Activated naive CD4-positive, alpha-beta T cell treated with anti-CD3 and anti-CD28 coated beads for 36 hours (primary cell): ENCODE measurements at places on chromosomes 2 and 18. TPM values are rescaled to one million over a fixed set of nuclear protein-coding genes. Genes with fewer than 3 reads are reported as not detected.

GRCh38 chr2:36356990-36357846, 1.6 kb downstream of the CRIM1 start:
- H3K4me3 ChIP-seq: peak overlapping the region; percentile 75
- H3K4me1 ChIP-seq: peaks cover 25% of the 10 kb centered on the region
- H3K27ac ChIP-seq: peak overlapping the region; percentile 73
- H3K27me3 ChIP-seq: peaks cover 41% of the 10 kb centered on the region
- peak; percentile 48 for DNase-seq
- no peaks in the 10 kb centered on the region for H3K36me3 ChIP-seq

DNA sequence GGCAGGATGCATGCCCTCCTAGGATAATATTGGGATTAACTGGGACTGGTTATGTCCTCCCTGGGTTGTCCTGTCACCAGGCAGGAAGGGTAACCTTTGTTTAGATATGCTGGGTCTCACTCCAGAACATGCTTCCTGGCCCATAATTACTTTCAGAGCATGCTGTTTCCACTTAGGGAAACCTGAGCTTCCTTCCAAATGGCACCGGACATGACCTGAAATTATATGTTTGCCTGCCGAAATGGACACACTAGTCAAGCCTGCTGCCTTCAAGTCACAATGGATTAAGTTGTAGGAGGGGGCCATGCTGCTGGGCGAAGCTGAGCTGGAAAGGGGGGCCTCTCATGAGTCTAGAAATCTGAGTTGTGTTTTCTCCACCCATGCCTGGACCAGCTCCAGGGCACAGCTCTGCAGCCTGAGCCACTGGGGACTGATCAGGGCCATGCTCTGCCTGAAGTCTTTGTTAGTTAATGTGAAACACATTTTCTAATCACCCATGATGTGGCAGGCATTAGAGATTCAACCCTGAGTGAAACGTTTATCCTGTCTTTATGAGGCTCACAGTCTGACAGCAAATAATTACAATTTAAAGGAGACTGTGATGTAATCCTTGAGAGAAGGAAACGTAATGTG, 273.3 kb downstream of the TNS1 start:
- DNase-seq: no peak
- no peak overlapping the region for H3K27ac ChIP-seq
- H3K4me3 ChIP-seq: no peak overlapping the region
- no peaks in the 10 kb centered on the region for H3K36me3 ChIP-seq

DNA sequence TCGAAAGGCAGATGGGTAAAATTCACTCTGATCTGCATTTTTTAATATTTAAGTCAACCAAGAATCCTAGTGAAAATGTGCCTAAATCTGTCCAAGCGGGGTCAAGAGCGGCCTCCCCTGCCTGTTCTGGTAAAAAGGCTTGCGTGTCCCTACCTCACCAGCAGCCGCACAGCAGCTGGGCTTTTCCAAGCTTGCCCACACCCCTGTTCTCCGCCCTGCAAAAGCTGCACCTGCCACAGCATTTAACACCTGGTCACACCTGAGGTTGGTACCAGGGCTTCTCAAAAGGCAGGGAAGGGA, 25.8 kb upstream of the TMEM182 start:
- peak overlapping the region; percentile 83 for H3K27ac ChIP-seq
- H3K27me3 ChIP-seq: no peaks in the 10 kb centered on the region
- peaks cover 38% of the 10 kb centered on the region for H3K4me1 ChIP-seq
- H3K36me3 ChIP-seq: peaks cover 2% of the 10 kb centered on the region
- DNase-seq: no peak
- H3K4me3 ChIP-seq: peak overlapping the region; percentile 94

GRCh38 chr2:226615891-226616290, 183.7 kb downstream of the IRS1 start:
- peaks cover 2% of the 10 kb centered on the region for H3K27me3 ChIP-seq
- H3K36me3 ChIP-seq: no peaks in the 10 kb centered on the region
- no peak for DNase-seq
- no peak overlapping the region for H3K4me3 ChIP-seq

- H3K36me3 ChIP-seq: no peaks in the 10 kb centered on the region
- no peak overlapping the region for H3K27ac ChIP-seq
- H3K27me3 ChIP-seq: no peaks in the 10 kb centered on the region
Measured at GRCh38 chr18:28801876-28802275, 624.9 kb upstream of the CDH2 start.

GRCh38 chr2:36696533-36696932, at the start of gene VIT:
Gene VIT, plus strand, starts transcription at chr2:36696707. Its CDS starts 19,664 bp downstream, at chr2:36716371.
- peaks cover 5% of the 10 kb centered on the region for H3K27me3 ChIP-seq
- no peaks in the 10 kb centered on the region for H3K36me3 ChIP-seq
- H3K27ac ChIP-seq: no peak within 1 kb of the TSS
- no peak within 1 kb of the TSS for H3K4me3 ChIP-seq
- no peak for DNase-seq
- no peaks in the 10 kb centered on the region for H3K4me1 ChIP-seq

- H3K4me3 ChIP-seq: no peak overlapping the region
- DNase-seq: no peak
- H3K27ac ChIP-seq: no peak overlapping the region
- H3K36me3 ChIP-seq: no peaks in the 10 kb centered on the region
Measured at GRCh38 chr2:18373081-18373480, 187.4 kb downstream of the RDH14 start.

GRCh38 chr2:172473167-172473566, 45.8 kb downstream of the ITGA6 start:
- DNase-seq: no peak
- peaks cover 5% of the 10 kb centered on the region for H3K36me3 ChIP-seq
- peaks cover 53% of the 10 kb centered on the region for H3K4me1 ChIP-seq
- no peak overlapping the region for H3K27ac ChIP-seq
- no peaks in the 10 kb centered on the region for H3K27me3 ChIP-seq
- peak overlapping the region; percentile 30 for H3K4me3 ChIP-seq

- H3K27ac ChIP-seq: no peak overlapping the region
- H3K4me1 ChIP-seq: no peaks in the 10 kb centered on the region
- no peak overlapping the region for H3K4me3 ChIP-seq
- no peaks in the 10 kb centered on the region for H3K36me3 ChIP-seq
Measured at GRCh38 chr2:45637440-45637839, 14.0 kb upstream of the PRKCE start.

GRCh38 chr18:22314001-22314400, 103.7 kb downstream of the CTAGE1 start:
- no peaks in the 10 kb centered on the region for H3K27me3 ChIP-seq
- no peaks in the 10 kb centered on the region for H3K36me3 ChIP-seq
- H3K4me3 ChIP-seq: no peak overlapping the region
- no peak overlapping the region for H3K27ac ChIP-seq
- H3K4me1 ChIP-seq: no peaks in the 10 kb centered on the region

DNA sequence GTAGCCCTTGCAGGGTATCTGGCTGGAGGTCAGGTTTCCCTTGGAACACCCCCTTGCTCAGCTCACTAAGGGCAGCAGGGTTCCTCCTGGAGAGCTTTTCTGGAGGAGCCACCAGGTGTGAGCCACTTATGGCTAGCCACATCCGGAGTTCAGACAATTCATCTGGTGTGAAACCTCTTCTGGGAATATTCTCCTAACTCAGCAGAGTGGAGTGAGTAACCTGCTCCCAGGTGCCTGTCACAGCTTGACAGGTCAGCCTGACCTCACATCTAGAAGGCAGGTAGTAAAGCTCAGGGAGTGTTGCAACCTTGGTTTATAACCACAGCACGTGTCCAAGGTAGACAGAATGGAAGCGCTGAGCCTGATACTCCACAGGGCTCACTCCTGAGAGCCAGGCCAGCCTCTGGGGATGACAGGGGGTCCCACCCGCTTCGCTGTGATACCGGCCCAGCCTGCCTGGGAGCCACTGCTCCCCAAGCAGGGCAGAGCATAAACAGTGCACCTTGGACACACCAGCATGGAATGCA, 62.6 kb upstream of the TGFA start:
- H3K36me3 ChIP-seq: no peaks in the 10 kb centered on the region
- H3K27ac ChIP-seq: no peak overlapping the region
- no peaks in the 10 kb centered on the region for H3K4me1 ChIP-seq
- H3K27me3 ChIP-seq: no peaks in the 10 kb centered on the region

DNA sequence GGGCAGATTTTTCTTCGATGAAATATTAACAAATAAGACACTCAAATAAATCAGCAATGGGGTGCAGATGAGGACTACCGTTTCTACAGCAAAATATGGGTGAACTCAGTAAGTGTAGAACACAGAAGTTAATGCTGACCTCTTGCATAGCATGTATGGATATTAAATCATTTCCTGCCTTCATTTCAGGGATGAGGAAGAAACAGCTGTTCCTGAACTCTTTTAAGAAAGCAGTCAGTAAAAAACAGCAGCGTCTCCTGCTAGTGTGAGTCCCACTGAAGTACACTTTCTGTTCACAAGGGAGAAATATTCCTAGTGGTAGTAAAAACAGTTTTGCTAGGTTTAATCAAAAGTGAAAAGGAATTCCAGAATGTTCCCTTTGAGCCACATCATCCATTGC, 379.0 kb downstream of the ZEB2 start:
- no peaks in the 10 kb centered on the region for H3K27me3 ChIP-seq
- H3K36me3 ChIP-seq: peaks cover 19% of the 10 kb centered on the region
- H3K4me1 ChIP-seq: no peaks in the 10 kb centered on the region
- no peak overlapping the region for H3K27ac ChIP-seq

GRCh38 chr2:128503399-128504245, 185.0 kb upstream of the HS6ST1 start:
- H3K36me3 ChIP-seq: no peaks in the 10 kb centered on the region
- DNase-seq: no peak
- no peaks in the 10 kb centered on the region for H3K4me1 ChIP-seq

- H3K27me3 ChIP-seq: peaks cover 7% of the 10 kb centered on the region
- no peak overlapping the region for H3K4me3 ChIP-seq
- H3K27ac ChIP-seq: no peak overlapping the region
- no peaks in the 10 kb centered on the region for H3K4me1 ChIP-seq
Measured at GRCh38 chr2:226002438-226002837, 602.9 kb downstream of the NYAP2 start.

DNA sequence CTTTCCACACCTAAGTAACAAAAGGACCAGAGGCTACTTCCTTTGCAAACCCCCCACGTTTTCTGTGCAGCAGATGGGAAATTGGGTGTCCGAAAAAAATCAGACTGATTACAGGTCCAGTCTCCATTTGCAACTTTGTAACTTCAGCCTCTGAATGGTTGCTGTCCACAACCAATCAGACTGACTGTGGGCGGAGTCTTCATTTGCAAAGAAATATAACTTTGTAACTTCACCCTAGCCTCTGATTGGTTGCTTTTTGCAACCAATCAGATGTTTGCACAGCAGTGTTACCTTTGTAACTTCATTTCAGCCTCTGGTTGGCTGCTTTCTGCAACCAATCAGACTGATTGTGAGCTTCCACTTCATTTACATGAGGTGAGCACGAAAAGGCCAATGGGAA, 27.8 kb upstream of the CACNB4 start:
- H3K4me3 ChIP-seq: no peak overlapping the region
- H3K27ac ChIP-seq: no peak overlapping the region
- H3K4me1 ChIP-seq: no peaks in the 10 kb centered on the region
- no peaks in the 10 kb centered on the region for H3K27me3 ChIP-seq
- peaks cover 7% of the 10 kb centered on the region for H3K36me3 ChIP-seq

- H3K27ac ChIP-seq: no peak overlapping the region
- no peaks in the 10 kb centered on the region for H3K4me1 ChIP-seq
- DNase-seq: no peak
- no peaks in the 10 kb centered on the region for H3K27me3 ChIP-seq
- no peak overlapping the region for H3K4me3 ChIP-seq
Measured at GRCh38 chr2:45804987-45805755, 153.7 kb downstream of the PRKCE start.

DNA sequence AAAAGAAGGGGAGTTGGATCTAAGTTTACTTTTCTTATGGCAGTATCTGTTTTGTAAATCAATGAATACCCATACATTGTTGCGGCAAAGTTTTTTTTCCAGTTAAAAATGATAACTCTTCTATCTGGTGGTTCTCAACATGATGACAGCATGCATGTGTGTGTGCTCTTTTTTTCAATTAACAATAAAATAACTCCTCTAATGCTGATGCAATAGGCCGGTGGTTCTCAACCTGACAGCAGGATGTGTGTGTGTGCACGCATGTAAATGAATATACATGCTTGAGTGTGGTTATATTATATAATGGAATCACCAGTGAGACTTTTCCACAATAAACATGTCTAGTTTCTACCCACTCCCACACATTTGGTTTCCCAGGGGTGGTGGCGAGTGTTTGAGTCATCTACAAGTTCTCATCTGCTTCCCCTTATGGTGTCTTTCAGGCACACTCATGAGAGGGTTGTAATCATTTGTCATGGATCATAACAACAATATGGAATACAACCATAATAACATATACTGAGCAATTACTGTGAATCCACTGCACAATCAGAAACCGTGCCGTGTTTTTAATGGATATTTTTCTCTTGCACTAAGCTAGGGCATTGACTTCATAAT, 31.2 kb downstream of the PARD3B start:
- H3K4me3 ChIP-seq: no peak overlapping the region
- H3K27me3 ChIP-seq: peaks cover 3% of the 10 kb centered on the region
- H3K4me1 ChIP-seq: no peaks in the 10 kb centered on the region
- no peaks in the 10 kb centered on the region for H3K36me3 ChIP-seq
- no peak for DNase-seq

DNA sequence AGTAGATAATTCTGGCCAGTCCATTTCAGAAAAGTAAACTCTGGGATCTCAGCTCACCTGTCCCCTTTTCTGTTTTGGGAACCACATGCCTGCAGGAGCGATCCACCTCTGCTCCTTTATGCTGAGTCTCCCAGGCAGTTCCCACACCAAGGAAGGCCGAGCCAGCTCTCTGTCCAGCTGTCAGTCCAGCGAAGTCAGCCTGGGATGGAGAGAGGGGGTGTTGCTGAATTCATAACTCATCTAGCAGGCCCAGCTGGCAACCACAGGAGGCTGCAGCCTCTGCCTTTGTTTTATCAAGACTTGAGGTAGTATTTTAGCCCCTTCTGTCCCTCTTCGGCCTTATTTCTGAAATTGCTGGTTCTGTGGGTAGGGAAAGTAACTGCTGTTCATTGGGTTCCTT, 209.9 kb downstream of the ARL4C start:
- peaks cover 53% of the 10 kb centered on the region for H3K4me1 ChIP-seq
- no peak overlapping the region for H3K27ac ChIP-seq
- DNase-seq: no peak

DNA sequence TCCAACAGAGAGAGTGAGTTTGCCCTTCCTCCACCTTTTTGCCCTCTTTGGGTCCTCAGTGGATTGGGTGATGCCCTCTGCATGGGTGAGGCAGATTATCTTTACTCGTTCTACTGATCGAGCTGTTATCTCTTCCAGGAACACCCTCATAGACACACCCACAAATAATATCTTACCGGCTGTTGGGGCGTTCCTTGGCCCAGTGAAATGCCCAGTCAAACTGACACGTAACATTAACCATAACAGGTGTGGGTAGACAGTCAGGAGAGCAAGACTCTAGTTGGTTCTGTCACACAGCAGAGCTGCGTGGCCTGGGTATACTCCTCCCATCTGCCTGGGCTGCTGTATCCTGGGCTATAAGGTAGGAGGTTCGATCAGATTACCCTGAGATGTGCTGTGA, 144.1 kb downstream of the AGAP1 start:
- H3K27me3 ChIP-seq: peaks cover 19% of the 10 kb centered on the region
- no peaks in the 10 kb centered on the region for H3K4me1 ChIP-seq
- no peaks in the 10 kb centered on the region for H3K36me3 ChIP-seq

EFR3B gene
- 0.42 TPM for total RNA-seq

ETAA1 gene
- 12.8 TPM for total RNA-seq

TUBB8B gene
- total RNA-seq: not detected

ITGB6 gene
- total RNA-seq: not detected

DPP10 gene
- total RNA-seq: not detected

NLRC4 gene
- total RNA-seq: not detected

ACVR1C gene
- total RNA-seq: 3.5 TPM

CHN1 gene
- total RNA-seq: 2.1 TPM

DCC gene
- total RNA-seq: not detected
